AG08395 (cell line): ENCODE measurements at places on chromosomes 6 and 20.

GRCh38 chr6:44257025-44257752, at the start of gene SLC35B2:
TSS of gene SLC35B2 (minus strand) at chr6:44257528. CDS start at chr6:44257410, 118 bp downstream.
- peak; percentile 88 for DNase-seq

DNA sequence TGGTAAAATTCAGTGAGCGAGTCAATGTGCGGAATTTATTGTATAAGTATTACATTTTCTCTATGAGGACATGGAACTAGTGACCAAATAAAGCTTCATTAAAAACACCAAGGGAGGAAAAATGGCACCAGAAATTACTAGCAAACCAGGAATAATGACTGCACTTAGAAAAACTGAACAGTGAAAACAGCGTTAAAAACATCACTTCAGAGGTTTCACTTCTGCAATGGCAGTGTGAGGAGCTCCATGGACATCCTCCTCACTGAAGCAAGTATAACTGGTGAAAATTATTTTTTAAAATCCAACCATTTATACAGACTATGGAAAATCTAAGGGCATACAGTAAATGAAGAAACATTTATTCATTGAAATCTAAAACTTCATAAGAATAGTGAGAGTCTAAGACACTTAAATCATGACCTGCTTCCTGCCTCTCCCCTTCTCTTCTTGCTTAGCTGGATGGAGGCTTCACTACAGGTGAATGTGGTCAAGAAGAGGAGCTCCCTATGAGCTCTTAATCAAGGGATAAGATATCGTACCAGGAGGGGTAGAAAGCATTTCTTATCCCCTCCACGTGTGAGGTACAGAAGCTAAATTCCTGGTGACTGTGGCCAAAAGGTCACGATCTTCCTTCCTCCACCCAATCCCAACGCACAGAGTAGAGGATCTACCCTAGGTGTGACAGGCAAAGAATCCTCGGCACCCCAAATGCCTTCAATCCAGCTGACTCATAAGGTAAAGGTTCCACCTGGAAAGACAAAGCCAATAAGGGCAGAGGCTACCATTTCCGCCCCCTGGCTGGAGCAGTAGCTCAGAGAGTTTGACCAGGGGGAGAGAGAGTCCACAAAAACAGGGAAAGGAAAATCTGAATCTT, 12.3 kb upstream of the ASF1A start:
- DNase-seq: no peak

- no peak for DNase-seq
Observed at GRCh38 chr20:60630609-60631008, 621.5 kb upstream of the CDH4 start.

- DNase-seq: peak; percentile 40
Observed at GRCh38 chr6:34341481-34341971, 50.9 kb downstream of the NUDT3 start.

GRCh38 chr6:170485159-170485558, 67.9 kb downstream of the PSMB1 start:
- DNase-seq: no peak
